ELR (cell line): ENCODE measurements at places on chromosomes 1 and 21.

DNA sequence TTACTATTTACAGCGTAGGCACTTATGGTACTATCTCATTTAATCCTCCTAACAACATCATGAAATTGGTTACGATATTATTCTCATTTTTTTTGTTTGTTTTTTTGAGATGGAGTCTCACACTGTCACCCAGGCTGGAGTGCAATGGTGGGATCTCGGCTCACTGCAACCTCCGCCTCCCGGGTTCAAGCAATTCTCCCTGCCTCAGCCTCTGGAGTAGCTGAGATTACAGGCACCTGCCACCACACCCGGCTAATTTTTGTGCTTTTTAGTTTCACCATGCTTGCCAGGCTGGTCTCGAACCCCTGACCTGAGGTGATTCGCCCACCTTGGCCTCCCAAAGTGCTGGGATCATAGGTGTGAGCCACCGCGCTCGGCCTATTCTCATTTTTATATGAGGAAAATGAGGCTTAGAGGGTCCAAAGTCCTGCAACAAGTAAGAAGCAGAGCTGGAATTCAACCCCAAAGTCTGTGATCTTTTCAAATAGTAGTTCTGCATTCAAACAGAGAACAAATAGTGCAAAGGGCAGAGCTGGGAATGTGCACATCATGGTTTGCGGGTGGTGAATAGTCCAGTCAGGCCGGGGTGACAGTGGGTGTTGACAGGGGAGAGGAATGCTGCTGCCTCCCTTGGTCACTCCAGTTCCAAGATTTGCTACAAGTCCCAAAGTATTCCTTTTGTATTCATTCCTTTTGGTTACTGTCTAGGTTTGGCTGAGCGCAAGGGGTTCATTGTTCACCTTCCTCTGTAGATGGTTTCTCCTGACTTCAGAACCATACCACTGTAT lies 4.6 kb downstream of the PRUNE1 start:
- no peak for DNase-seq

- peak; percentile 84 for DNase-seq
These were observed 102.8 kb downstream of the CLIC6 start for GRCh38 chr21:34771512-34772028.

GRCh38 chr1:152543820-152544219 lies 22.8 kb downstream of the LCE3E start:
- peak; percentile 45 for DNase-seq

DNA sequence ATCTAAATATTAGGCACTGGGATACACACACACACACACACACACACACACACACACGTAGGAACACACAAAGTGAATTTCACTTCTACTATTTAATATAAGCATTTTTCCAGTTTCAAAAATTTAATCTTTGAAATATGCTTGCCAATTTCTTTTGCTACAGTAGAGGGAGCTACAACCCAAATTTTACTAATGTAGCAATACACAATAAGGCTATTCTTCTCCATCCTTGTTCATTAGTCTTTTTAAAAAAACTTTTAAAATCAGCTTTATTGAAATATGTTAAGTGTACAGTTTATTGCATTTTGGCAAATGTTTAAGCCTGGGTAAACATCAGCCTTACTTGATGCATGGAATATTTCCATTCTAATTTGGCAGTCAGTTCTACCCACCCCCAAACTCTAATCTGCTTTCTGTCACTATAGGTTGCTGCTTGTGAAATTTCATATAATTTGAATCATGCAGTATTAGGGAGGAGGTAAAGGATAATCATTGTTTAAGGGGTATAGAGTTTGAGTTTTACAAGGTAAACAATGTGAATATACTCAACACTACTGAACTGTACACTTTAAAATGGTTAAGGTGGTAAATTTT lies 93.0 kb upstream of the TENT5C start:
- peak; percentile 48 for DNase-seq

DNA sequence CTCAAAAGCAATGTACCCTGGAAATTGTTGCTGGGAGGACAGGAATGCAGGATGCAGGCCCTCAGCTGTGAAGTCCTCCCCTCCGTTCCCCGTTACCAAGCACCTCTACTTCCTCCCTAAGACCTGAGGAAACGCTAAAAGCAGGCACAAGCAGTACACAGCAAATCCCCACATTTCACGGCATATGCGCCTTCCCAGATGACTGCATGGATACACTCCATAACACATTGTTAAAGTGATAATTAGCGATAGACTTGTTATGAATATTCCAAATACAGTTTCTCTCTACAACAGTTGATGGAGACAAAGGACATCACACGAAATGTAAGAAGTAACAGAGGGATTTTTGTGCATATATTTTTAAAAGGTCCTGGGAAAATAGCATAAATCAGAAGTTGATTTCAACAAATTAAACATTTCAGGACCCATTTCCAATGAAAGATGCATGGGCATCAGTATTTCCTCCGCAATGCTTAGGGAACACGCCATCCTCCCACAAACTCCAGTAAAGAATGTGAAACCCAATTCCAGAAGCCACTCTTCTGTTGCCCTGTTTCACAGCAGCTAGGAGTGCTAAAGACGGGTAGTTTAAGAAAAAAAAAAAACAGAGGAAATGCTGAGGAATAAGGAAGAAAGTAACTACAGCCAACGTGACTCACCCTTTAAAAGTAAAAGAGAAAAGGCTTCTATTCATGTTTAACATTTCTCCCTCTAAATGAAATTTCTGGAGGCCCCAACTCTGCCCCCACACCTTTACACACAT lies 75.5 kb downstream of the HIVEP3 start:
- DNase-seq: peak; percentile 72

- no peak for DNase-seq
These were observed 284.5 kb upstream of the ADGRL4 start for GRCh38 chr1:79290927-79291474.
